ENCODE measurements at places on chromosomes 11 and 22. TPM values are rescaled to one million over a fixed set of nuclear protein-coding genes. Genes with fewer than 3 reads are reported as not detected.

The PRG2 gene
- total RNA-seq: not detected

The OR4A16 gene
- not detected for total RNA-seq

The FAM180B gene
- not detected for total RNA-seq

The FADS2 gene
- total RNA-seq: 31.9 TPM

The PRSS23 gene
- total RNA-seq: 123 TPM

The MUC15 gene
- total RNA-seq: not detected

The SCUBE1 gene
- total RNA-seq: not detected

The YAP1 gene
- 251 TPM for total RNA-seq

The CARD16 gene
- 7.9 TPM for total RNA-seq

GRCh38 chr11:87347854-87348253, 310.1 kb downstream of the TMEM135 start:
- H3K27me3 ChIP-seq: no peaks in the 10 kb centered on the region
- no peaks in the 10 kb centered on the region for H3K36me3 ChIP-seq
- DNase-seq: no peak
- H3K4me1 ChIP-seq: 0 out of 2 replicates have a peak, but pooled peaks cover under 1% of the 10 kb centered on the region
- H3K4me3 ChIP-seq: no peak overlapping the region
- H3K27ac ChIP-seq: no peak overlapping the region

DNA sequence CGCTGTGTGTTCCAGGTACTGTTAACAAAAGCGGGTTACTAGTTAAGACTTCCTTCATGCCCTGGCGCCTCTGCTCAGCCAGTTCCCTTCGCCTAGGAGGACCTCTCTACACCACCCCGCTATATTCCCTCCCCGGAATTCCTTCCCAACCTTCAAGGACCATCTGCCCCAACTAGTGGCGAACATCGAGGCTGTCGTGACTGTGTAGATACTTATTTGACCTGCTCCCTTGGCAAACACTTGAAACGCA, 450 bp upstream of the BCL2L13 start:
- peak overlapping the region; percentile 69 for H3K4me3 ChIP-seq
- peaks cover 2% of the 10 kb centered on the region for H3K4me1 ChIP-seq

GRCh38 chr11:126158054-126158791, 53.2 kb downstream of the RPUSD4 start:
- peaks cover 24% of the 10 kb centered on the region for H3K4me1 ChIP-seq
- no peak overlapping the region for H3K27ac ChIP-seq
- DNase-seq: no peak
- no peak overlapping the region for H3K4me3 ChIP-seq
- H3K27me3 ChIP-seq: peaks cover 38% of the 10 kb centered on the region
- H3K36me3 ChIP-seq: no peaks in the 10 kb centered on the region

DNA sequence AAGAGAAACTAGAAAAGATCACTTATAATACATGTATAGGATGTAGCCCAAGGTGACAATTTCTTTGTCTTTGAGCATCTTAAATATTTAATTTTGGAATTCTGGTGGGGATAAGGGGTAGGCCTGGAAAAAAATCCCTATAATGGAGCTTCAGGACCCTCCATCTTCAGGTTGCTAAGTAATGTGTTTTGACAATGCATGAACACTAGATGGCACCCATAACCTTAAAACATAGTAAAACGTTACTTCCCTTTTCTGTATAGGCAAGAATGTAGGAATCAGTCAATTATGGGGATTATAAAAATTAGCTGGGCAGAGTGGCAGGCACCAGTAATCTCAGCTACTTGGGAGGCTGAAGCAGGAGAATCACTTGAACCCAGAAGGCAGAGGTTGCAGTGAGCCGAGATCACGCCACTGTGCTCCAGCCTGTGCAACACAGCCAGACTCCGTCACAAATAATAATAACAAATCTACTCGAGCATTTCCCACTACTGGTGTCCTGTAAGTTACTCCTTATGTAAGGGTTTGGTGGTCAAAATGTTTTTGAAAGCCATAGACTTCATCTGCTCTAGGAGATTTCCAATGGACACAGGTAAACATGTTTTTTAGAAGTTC, 541.9 kb upstream of the CCDC90B start:
- no peaks in the 10 kb centered on the region for H3K36me3 ChIP-seq
- peaks cover 8% of the 10 kb centered on the region for H3K4me1 ChIP-seq
- peak overlapping the region; percentile 74 for H3K27ac ChIP-seq
- H3K4me3 ChIP-seq: peak overlapping the region; percentile 29

DNA sequence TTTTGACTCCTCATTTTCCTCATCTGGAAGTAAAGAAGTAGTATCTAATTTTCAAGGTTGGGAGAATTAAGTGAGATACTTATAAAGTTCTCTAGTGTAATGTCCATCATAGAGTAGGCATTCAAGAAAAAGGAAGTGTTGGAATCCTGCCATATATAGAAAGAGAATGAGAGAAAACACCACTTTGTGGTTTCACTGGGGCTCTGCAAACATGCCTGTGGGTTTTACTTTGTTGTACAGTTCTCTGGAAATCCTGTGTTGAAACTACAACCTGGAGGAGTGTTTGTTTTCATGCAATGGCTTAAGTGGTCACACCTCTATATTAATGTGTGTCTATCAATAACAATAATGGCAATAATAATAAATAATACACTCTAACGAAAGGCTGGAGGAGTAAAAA, 741.7 kb downstream of the NELL1 start:
- no peaks in the 10 kb centered on the region for H3K4me1 ChIP-seq
- no peak overlapping the region for H3K27ac ChIP-seq
- no peaks in the 10 kb centered on the region for H3K36me3 ChIP-seq

GRCh38 chr11:110160016-110160415, 66.8 kb downstream of the ZC3H12C start:
- H3K4me3 ChIP-seq: no peak overlapping the region
- H3K27ac ChIP-seq: no peak overlapping the region

- no peaks in the 10 kb centered on the region for H3K27me3 ChIP-seq
- H3K4me3 ChIP-seq: no peak overlapping the region
- peaks cover 2% of the 10 kb centered on the region for H3K4me1 ChIP-seq
- peak; percentile 85 for DNase-seq
Measured at GRCh38 chr11:27710536-27710935, 10.3 kb upstream of the BDNF start.

- no peaks in the 10 kb centered on the region for H3K36me3 ChIP-seq
- peak; percentile 32 for DNase-seq
- no peak overlapping the region for H3K27ac ChIP-seq
- H3K4me1 ChIP-seq: no peaks in the 10 kb centered on the region
Measured at GRCh38 chr22:23121424-23121823, 20.4 kb downstream of the RSPH14 start.

- H3K4me3 ChIP-seq: no peak overlapping the region
- peak; percentile 37 for DNase-seq
- H3K4me1 ChIP-seq: peaks cover 2% of the 10 kb centered on the region
- no peak overlapping the region for H3K27ac ChIP-seq
- H3K36me3 ChIP-seq: no peaks in the 10 kb centered on the region
Measured at GRCh38 chr11:9990221-9990973, 303.6 kb downstream of the SBF2 start.

- no peaks in the 10 kb centered on the region for H3K27me3 ChIP-seq
- no peak for DNase-seq
- peaks cover 18% of the 10 kb centered on the region for H3K4me1 ChIP-seq
- peaks cover 73% of the 10 kb centered on the region for H3K36me3 ChIP-seq
- H3K4me3 ChIP-seq: no peak overlapping the region
- H3K27ac ChIP-seq: no peak overlapping the region
Measured at GRCh38 chr22:38230108-38230825, 28.5 kb downstream of the MAFF start.
